Uterus (tissue), 4 donors: ENCODE measurements at places on chromosomes 1 and 21. TPM values are rescaled to one million over a fixed set of nuclear protein-coding genes. Genes with fewer than 3 reads are reported as not detected.
A peak's percentile ranks its signal among the peaks of the same experiment; 100 is the strongest.

- H3K27ac ChIP-seq, result no peak overlapping the region
- H3K27me3 ChIP-seq, result no peaks in the 10 kb centered on the region
- DNase-seq, result no peak
- no peak overlapping the region for H3K4me3 ChIP-seq
- H3K4me1 ChIP-seq, result no peaks in the 10 kb centered on the region
- H3K36me3 ChIP-seq, result no peaks in the 10 kb centered on the region
Measured at GRCh38 chr1:100683448-100684349, 35.8 kb upstream of the VCAM1 start.

- H3K4me3 ChIP-seq, result no peak overlapping the region
- H3K27me3 ChIP-seq, result no peaks in the 10 kb centered on the region
- no peak overlapping the region for H3K27ac ChIP-seq
- H3K36me3 ChIP-seq, result no peaks in the 10 kb centered on the region
- DNase-seq, result no peak
- H3K4me1 ChIP-seq, result no peaks in the 10 kb centered on the region
Measured at GRCh38 chr21:16108561-16109075, 378.8 kb downstream of the USP25 start.

Gene GRIK1
- total RNA-seq, result 0.12 TPM

DNA sequence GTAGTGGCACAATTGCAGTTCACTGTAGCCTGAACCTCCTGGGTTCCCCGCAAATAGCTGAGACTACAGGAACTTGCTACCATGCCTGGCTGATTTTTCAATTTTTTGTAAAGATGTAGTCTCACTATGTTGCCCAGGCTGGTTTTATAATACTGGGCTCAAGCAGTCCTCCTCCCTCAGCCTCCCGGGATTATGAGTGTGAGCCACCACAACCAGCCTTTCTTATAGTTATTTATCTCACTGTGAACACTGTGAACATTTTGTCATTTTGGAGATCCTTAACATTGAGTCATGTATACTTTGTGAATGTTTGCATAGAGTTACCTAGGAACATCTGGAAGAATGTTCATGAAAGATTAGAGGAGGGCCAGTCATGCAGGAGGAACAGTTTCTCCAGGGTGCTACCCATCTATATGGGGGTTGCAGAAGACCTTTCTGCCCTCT lies 127.1 kb upstream of the CACYBP start:
- H3K27me3 ChIP-seq, result no peaks in the 10 kb centered on the region
- no peaks in the 10 kb centered on the region for H3K4me1 ChIP-seq
- DNase-seq, result no peak
- no peak overlapping the region for H3K4me3 ChIP-seq
- H3K27ac ChIP-seq, result no peak overlapping the region
- H3K36me3 ChIP-seq, result no peaks in the 10 kb centered on the region

- no peaks in the 10 kb centered on the region for H3K4me1 ChIP-seq
- no peaks in the 10 kb centered on the region for H3K27me3 ChIP-seq
- no peaks in the 10 kb centered on the region for H3K36me3 ChIP-seq
- no peak overlapping the region for H3K4me3 ChIP-seq
- no peak for DNase-seq
Measured at GRCh38 chr1:43235451-43236121, 34.2 kb upstream of the TMEM125 start.

Gene ANXA9
- 3.6 TPM for total RNA-seq

Gene DNTTIP2
- 13.8 TPM for total RNA-seq

- DNase-seq, result peak; percentile 76
- H3K4me1 ChIP-seq, result peaks cover 3% of the 10 kb centered on the region
- H3K27me3 ChIP-seq, result no peaks in the 10 kb centered on the region
- H3K4me3 ChIP-seq, result no peak overlapping the region
Measured at GRCh38 chr1:15799004-15799867, 8.2 kb downstream of the UQCRHL start.

- no peak overlapping the region for H3K4me3 ChIP-seq
- DNase-seq, result no peak
- no peaks in the 10 kb centered on the region for H3K27me3 ChIP-seq
- H3K27ac ChIP-seq, result no peak overlapping the region
- H3K36me3 ChIP-seq, result no peaks in the 10 kb centered on the region
Measured at GRCh38 chr1:244988521-244988920, 124.2 kb upstream of the HNRNPU start.

Gene FAM72A
- total RNA-seq, result 2.7 TPM

GRCh38 chr1:38746941-38747600 lies 112.5 kb downstream of the RRAGC start:
- H3K27me3 ChIP-seq, result no peaks in the 10 kb centered on the region
- no peaks in the 10 kb centered on the region for H3K36me3 ChIP-seq
- no peak overlapping the region for H3K27ac ChIP-seq
- no peak for DNase-seq

DNA sequence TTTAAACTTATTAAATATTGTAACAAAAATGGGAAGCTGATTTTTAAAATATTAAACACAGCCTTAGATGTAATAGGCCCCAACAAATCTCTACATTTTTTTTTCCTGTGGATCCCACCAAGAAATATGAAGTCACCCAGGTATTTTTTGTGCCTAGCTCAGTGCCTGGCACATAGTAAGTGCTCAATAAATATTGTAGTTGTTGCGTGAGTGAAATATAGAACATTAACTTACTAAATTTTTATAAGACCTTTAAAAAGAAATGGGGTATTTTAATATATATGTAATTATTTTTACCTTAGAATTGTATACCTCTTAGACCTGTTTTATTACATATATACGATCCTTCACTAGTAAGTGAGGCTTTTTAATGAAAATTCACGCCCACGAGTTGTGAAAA lies 569 bp upstream of the DNAH14 start:
- no peaks in the 10 kb centered on the region for H3K36me3 ChIP-seq
- H3K4me3 ChIP-seq, result no peak overlapping the region
- H3K27me3 ChIP-seq, result no peaks in the 10 kb centered on the region

Gene TMOD4
- total RNA-seq, result not detected

Gene AMY1A
- not detected for total RNA-seq

GRCh38 chr1:163307479-163308171 lies 14.1 kb upstream of the NUF2 start:
- H3K4me3 ChIP-seq, result no peak overlapping the region
- H3K27ac ChIP-seq, result no peak overlapping the region
- no peaks in the 10 kb centered on the region for H3K36me3 ChIP-seq
- no peaks in the 10 kb centered on the region for H3K27me3 ChIP-seq

- DNase-seq, result no peak
- H3K27ac ChIP-seq, result no peak overlapping the region
- H3K4me3 ChIP-seq, result no peak overlapping the region
Measured at GRCh38 chr1:147266381-147266780, 23.9 kb downstream of the CHD1L start.

GRCh38 chr1:188778578-188778977 lies 1699.1 kb downstream of the BRINP3 start:
- H3K36me3 ChIP-seq, result no peaks in the 10 kb centered on the region
- no peak overlapping the region for H3K4me3 ChIP-seq
- no peaks in the 10 kb centered on the region for H3K27me3 ChIP-seq
- H3K4me1 ChIP-seq, result no peaks in the 10 kb centered on the region
- no peak for DNase-seq

DNA sequence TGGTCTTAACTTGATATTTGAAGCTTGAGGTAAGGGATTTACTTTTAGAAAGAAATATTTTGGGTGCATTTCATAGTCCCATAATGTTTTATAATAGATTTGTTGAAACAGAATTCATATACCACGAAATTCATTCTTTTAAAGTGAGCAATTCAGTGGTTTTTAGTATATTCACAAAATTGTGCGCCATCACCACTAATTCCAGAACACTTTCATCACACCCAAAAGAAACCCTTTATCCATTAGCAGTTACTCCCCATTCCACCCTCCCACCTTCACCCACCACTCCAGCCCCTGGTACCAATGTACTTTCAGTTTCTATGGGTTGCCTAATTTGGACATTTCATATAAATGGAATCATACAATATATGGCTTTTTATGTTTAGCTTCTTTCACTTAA lies 38.9 kb upstream of the DMRTB1 start:
- no peak for DNase-seq
- no peaks in the 10 kb centered on the region for H3K27me3 ChIP-seq
- H3K36me3 ChIP-seq, result no peaks in the 10 kb centered on the region
- no peaks in the 10 kb centered on the region for H3K4me1 ChIP-seq
- H3K27ac ChIP-seq, result no peak overlapping the region
- no peak overlapping the region for H3K4me3 ChIP-seq

- no peaks in the 10 kb centered on the region for H3K27me3 ChIP-seq
- H3K4me3 ChIP-seq, result no peak overlapping the region
- no peaks in the 10 kb centered on the region for H3K4me1 ChIP-seq
- no peak overlapping the region for H3K27ac ChIP-seq
- DNase-seq, result peak; percentile 49
Measured at GRCh38 chr1:8239039-8239305, 78.9 kb upstream of the SLC45A1 start.

Gene SEC16B
- 12.6 TPM for total RNA-seq

Gene ANKRD65
- total RNA-seq, result 3.0 TPM

DNA sequence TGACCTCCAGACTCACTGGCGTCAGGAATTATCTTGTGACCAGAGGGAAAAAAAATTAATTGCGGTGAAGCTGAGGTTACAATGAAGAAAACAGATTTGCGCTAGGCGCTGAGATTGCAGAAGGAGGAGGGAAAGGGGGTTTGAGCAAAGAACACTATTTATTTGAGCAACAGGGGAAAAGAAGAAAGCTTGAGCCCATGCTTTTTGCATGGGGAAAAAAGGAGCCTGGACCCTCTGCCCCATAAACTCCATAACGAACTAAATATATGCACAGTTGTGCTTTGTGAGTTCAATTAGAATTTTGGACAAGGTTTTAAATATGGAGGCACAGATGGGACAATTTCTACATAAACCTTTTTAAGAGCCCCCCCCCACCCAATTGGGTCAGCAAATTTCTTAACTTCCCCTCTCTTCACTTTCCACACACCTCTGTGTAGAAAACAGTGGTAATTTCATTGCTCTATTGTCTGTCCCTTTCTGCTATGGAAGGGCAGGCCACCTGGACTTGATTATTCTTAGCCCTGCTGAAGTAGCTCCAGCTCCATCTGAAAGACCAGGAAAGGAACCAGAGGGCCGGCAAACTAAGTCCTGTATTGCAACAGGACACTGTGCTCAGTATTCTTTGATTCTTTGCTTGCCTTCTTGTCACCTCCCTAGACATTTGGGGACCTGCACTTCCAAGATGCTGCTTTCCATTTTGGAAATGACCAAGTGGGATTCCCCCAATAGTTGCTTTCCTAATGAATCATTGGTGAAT lies 862 bp upstream of the ID3 start:
- no peaks in the 10 kb centered on the region for H3K27me3 ChIP-seq
- H3K27ac ChIP-seq, result peak overlapping the region; percentile 90
- peak overlapping the region; percentile 59 for H3K4me3 ChIP-seq
- no peaks in the 10 kb centered on the region for H3K36me3 ChIP-seq

- peaks cover 10% of the 10 kb centered on the region for H3K4me1 ChIP-seq
- no peaks in the 10 kb centered on the region for H3K27me3 ChIP-seq
- no peak overlapping the region for H3K4me3 ChIP-seq
Measured at GRCh38 chr1:164774819-164775654, 216.1 kb downstream of the PBX1 start.

DNA sequence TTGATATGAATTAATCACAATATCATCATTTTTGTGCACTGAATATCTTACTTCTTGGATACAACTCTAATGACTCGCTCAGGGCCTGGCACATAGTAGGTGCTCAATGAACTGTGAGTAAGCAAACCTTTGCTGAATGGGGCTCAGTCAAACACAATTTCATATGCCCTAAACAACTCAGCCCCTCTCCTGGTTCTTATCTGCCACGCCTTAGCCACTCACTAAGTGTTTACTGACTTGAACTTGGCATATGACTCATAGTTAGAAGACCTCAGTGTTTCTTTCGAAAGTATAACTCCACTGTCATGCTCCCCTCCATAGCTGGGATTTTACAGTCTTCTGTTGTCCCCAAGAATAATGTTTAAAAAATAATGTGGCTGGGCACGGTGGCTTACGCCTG lies 4.8 kb upstream of the IFNLR1 start:
- H3K4me1 ChIP-seq, result no peaks in the 10 kb centered on the region
- no peak for DNase-seq
- no peaks in the 10 kb centered on the region for H3K36me3 ChIP-seq
- no peaks in the 10 kb centered on the region for H3K27me3 ChIP-seq
- H3K4me3 ChIP-seq, result no peak overlapping the region

GRCh38 chr1:27003745-27004470 lies 8.7 kb downstream of the TENT5B start:
- H3K4me3 ChIP-seq, result no peak overlapping the region
- peak overlapping the region; percentile 40 for H3K27ac ChIP-seq
- peaks cover 21% of the 10 kb centered on the region for H3K4me1 ChIP-seq
- H3K27me3 ChIP-seq, result no peaks in the 10 kb centered on the region
- DNase-seq, result no peak
- H3K36me3 ChIP-seq, result no peaks in the 10 kb centered on the region

GRCh38 chr1:112954017-112954650 lies 1.9 kb downstream of the SLC16A1 start:
- peak overlapping the region; percentile 93 for H3K27ac ChIP-seq
- H3K27me3 ChIP-seq, result no peaks in the 10 kb centered on the region
- no peaks in the 10 kb centered on the region for H3K4me1 ChIP-seq
- no peaks in the 10 kb centered on the region for H3K36me3 ChIP-seq
- H3K4me3 ChIP-seq, result peak overlapping the region; percentile 85
- DNase-seq, result no peak

Gene KIAA1614
- 17.1 TPM for total RNA-seq

Gene RO60
- total RNA-seq, result 290 TPM

- H3K36me3 ChIP-seq, result no peaks in the 10 kb centered on the region
- no peaks in the 10 kb centered on the region for H3K4me1 ChIP-seq
- H3K27me3 ChIP-seq, result no peaks in the 10 kb centered on the region
- no peak for DNase-seq
- no peak overlapping the region for H3K4me3 ChIP-seq
Measured at GRCh38 chr1:98797506-98797905, 136.0 kb downstream of the SNX7 start.

GRCh38 chr1:41898191-41898713 lies 20.5 kb downstream of the HIVEP3 start:
- H3K36me3 ChIP-seq, result no peaks in the 10 kb centered on the region
- H3K4me1 ChIP-seq, result no peaks in the 10 kb centered on the region
- H3K27me3 ChIP-seq, result no peaks in the 10 kb centered on the region
- no peak for DNase-seq
- H3K27ac ChIP-seq, result no peak overlapping the region

Gene UTP11
- total RNA-seq, result 45.1 TPM

DNA sequence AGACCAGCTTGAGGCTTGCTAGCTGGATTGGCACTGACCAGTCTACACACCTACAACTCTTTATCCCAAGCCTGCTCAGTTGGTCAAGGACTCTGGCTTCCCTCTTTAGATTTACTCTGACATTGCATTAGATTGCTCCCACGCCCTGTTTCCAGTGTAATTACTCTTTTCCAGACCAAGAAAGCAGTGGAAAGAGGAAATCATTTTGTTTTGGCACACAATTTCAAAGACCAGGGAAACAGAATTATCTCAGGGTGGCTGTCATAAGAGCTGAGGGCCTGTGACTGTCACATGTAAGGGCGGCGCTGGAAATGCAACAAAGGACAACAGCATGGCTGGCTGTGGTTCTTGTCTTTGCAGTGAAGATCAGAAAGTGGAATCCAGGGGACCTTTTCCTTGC lies 302.7 kb downstream of the HHAT start:
- no peaks in the 10 kb centered on the region for H3K36me3 ChIP-seq
- no peaks in the 10 kb centered on the region for H3K4me1 ChIP-seq
- no peak for DNase-seq
- no peaks in the 10 kb centered on the region for H3K27me3 ChIP-seq

Gene DRAM2
- total RNA-seq, result 8.8 TPM
